ENCODE measurements at places on chromosomes 13 and 19. TPM values are rescaled to one million over a fixed set of nuclear protein-coding genes. Genes with fewer than 3 reads are reported as not detected.

DNA sequence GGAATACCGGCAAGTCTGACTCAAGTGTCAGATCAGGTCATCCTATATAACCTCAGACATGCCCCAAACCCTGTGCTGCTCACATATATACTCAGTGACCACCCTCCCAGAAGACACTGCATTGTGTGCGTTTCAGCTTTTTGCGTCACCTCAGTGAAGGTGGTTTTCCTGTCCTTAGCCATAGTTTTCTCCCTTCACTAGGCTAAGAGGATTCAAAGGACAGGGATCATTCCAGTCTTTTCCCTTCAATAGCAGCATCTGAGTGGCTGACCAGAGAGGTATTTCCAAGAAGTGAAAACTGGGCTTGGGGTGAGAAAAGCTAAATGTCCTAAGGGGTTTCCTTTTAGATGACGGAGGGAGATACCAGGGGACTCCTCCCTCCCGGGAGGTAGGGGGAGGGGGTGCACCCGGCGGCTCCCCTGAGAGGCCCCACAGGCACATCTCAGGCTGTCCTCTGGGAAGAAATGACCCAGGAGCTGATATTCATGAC, 12.7 kb upstream of the OR10H1 start:
- DNase-seq = no peak

DNA sequence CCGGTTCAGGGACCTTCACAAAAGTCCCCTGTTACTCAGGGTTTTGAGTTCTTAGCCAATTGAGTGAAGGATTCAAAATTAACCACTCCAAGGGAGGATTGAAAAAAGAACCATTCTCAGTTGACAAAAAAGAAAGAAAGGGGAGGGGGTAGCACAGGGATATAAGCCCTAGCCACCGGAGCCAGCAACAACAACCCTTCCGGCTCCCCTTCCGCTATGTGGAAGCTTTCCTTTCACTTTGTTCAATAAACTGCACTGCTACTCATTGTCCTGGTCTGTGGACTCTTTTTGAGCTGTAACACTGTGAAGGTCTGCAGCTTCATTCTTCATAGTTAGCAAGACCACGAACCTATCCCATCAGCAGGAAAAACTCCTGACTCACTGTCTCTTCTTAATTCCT, 1488.1 kb upstream of the PRR20A start:
- no peak for DNase-seq

- DNase-seq = no peak
These were observed 169.8 kb downstream of the SHISA2 start for GRCh38 chr13:25881971-25882451.

- no peak for DNase-seq
These were observed 48.5 kb downstream of the WDFY2 start for GRCh38 chr13:51632591-51633362.

WBP4 gene
- total RNA-seq = 7.8 TPM

NMRK2 gene
- total RNA-seq = not detected

RFXANK gene
- 38.0 TPM for total RNA-seq

SYNGR4 gene
- total RNA-seq = not detected

TRPC4 gene
- total RNA-seq = 1.2 TPM

GRCh38 chr19:13597640-13598039, 91.4 kb upstream of the CACNA1A start:
- DNase-seq = peak; percentile 86

GRCh38 chr19:41668315-41668714, 19.8 kb downstream of the CEACAM7 start:
- no peak for DNase-seq

DNA sequence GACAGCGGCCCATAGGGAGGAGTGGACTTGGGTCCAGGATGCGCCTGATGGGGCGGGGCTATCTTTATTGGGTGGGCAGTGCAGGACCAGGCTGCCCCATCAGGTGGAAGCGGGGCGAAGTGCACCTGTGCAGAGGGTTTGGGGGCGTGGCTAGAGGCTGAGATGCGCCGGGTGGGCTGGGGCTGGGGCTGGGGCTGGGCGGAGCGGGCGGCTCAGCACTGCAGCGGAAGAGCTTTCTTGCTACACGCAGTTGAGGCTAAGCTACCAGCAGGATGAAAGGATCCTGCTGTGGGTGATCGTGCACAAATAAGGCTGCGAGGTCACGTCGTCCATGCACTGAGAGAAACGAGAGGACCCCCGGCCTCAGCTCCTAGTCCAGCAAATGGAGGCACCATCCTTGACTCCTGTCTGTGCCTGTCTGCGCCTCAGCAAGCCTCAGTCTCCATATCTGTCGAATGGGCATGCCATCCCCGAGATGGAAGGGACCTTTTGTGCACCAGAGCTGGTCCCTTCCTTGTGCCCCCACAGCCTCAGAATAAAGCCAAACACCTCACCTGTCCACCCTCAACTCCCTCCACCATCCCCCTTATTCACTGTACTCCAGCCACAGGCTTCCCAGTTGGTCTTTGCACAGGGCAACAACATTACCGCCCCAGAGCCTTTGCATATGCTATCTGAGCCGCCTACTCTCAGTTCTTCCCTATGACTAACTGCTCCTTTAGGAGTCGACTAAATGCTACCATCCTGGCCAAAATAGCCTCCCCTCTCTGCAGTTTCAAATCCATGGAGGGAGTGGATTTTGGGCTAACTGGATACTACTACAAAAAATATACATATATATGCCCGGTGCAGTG, 21.0 kb upstream of the HOMER3 start:
- DNase-seq = no peak

SHC2 gene
- 3.3 TPM for total RNA-seq

RNF17 gene
- total RNA-seq = not detected

PSG1 gene
- not detected for total RNA-seq
